Caudate nucleus (tissue), 63 donors: ENCODE measurements at places on chromosomes 7 and 10.

DNA sequence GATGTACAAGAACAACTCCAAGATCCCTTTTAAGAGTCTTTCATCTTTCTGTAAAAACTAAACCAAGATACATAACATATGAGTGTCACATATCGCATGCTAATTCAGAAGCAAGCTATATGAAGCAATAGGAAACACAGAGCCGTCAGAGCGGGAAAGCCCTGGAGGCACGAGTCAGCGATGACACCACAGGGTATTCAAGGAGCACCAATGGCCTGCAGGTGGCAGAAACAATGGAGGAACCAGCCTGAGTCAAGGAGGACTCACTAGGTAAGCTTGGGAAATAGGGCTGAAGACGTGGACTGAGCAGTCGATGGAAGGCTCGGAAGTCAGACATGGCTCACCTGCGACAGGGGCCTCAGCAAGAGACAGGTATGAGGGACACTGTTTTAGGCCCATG lies 214.4 kb downstream of the FAM107B start:
- no peak for DNase-seq

GRCh38 chr10:116329153-116329552 lies 4.9 kb downstream of the CCDC172 start:
- DNase-seq, result no peak

DNA sequence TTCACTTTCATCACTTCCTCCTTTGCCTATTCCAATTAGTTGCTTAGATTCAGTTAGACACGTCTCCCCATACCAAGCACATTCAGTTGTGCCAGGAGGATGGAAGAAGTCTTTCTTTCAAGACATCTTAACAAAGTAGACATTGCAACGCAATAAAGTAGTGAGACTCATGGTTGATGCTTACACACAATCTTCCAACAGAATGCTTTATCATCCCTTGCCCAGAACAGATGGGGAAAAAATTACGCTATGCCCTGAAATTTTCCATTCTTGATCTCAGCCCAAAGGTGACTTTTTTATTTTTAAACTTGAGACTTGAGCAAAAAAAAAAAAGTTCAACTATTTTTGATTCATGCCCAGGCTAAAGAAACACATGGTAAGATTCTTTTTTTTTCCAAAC lies 74.9 kb downstream of the KCNMA1 start:
- no peak for DNase-seq

DNA sequence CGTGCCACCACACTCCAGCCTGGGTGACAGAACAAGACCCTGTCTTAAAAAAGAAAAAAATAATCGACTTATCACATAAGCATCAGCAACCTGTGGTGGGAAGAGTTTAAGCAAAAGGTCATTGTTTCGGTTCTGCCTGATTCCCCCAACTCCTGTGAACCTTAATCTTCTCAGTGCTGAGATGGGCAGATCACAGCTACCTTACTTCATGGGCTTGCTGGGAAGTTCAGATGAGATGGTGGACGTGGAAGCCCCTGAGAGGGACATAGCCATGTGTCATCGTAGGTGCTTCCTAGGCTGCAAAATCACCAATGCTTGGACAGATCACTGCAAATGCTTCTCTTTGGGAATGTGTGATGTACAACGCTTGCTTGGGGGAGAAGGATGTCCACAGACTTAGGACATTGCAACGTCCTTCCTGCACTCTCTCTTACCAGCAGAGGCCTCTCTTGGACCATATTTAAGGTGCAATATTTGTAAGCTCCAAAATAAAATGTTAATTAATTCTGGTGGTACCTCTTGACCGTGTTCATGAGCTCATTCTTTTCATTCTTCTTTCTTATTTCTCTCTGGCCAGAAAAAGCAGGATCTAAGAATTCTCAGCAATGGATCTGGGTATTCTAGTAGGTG lies 8.6 kb downstream of the GJD4 start:
- no peak for DNase-seq

- DNase-seq, result no peak
Measured at GRCh38 chr7:152723364-152723763, 36.2 kb upstream of the ACTR3B start.

DNA sequence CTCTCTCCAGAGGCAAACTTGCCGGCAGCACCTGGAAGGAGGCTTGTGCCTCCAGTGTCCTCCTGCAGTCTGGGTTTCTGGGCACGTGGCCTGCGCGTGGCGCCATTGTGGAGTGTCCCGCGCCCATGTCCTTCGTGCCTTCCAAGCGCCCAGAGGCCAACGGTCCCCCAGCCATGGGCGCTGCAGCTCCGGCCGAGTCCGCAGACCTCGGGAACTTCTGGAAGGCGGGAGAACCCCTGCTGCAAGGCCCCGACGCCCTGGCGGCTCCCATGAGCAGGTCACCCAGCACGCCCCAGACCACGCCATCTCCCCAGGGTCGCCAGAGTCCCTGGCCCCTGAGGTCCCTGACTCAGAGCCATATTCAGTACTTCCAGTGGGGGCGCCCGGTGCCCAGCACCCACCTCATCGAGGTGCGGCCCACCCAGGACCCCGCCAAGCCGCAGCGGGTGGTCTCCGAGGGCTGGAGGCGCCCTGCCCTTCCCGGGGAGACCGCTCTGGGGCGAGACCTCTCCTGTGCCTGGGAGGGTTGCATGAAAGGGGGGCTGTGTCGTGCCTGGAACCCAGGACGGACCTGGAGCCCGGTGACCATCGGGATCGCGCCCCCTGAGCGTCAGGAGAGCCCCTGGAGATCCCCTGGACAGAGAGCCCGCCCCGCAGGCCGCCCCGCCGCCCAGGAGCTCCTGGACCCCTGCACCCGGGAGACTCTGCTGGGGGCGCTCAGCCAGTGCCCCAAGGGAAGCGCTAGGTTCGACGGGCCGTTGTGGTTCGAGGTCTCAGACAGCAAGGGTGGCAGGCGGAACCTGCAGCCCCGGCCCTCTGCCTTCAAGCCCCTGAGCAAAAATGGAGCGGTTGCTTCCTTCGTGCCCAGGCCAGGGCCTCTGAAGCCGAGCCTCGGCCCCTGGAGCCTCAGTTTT lies at the start of gene POM121L12:
TSS of gene POM121L12 (plus strand) at position 135 of the 914 bp plus-strand sequence. CDS start at position 174, 39 bp downstream.
- DNase-seq, result no peak

DNA sequence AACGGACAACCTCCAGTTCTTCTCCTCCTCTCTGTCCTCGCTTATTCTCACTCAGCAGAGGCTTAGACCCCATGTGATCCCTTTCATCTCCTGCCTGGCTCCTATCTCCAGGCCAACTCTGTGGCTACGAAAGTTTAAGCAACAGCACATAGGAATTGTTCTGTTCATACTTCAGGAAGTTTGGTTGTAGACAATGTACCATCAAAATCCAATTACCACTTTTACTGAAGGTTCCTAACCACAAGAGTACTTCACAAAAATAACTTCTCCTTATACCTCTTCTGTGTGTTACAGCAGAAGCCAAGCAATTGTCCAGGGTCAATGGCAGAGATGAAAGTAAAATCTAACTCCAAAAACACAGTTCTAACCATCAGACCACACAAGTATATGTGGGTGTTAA lies 80.0 kb downstream of the SLC25A13 start:
- no peak for DNase-seq

DNA sequence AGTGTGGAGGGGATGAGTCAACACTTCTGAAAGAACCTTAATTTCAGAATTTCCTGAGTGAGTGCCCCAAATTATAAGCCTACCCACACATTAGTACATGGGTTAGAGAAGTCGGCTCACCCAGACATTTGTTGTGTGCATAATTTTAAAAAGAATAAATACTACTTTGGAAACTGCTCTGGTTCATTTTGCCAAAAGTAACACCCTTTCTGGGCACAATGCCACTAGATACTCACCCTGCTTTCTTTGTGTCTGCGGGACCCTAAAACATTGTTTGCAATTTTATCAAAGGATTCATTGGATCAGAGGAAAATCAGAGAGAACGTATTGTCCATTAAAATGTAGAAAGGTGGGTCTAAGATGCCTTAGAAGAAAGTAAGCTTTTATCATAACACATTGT lies 245.5 kb upstream of the NRP1 start:
- no peak for DNase-seq

- DNase-seq, result no peak
Measured at GRCh38 chr10:34444223-34445183, 370.6 kb downstream of the PARD3 start.

- no peak for DNase-seq
Measured at GRCh38 chr10:80104066-80104926, 25.8 kb downstream of the TMEM254 start.

DNA sequence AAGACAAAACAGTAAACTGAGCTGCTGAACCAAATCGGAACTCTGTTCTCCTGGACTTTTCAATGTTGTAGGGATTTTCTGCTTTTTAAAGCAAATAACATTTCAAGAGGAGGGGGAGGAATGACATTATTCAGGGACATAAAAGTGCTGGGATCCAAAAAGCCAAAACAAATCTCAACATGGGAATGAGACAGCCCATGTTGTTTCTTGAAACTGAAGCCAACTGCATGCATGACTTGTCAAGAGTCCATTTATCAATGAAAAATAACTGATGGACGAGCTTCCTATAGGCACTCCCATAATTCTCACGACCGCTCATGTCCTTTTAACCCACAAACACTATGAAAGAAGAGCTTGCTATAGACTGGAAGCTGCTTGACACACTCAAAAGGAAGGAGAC lies 27.8 kb downstream of the FAM53B start:
- DNase-seq, result no peak

- DNase-seq, result no peak
Measured at GRCh38 chr10:44193567-44194220, 191.2 kb downstream of the CXCL12 start.

DNA sequence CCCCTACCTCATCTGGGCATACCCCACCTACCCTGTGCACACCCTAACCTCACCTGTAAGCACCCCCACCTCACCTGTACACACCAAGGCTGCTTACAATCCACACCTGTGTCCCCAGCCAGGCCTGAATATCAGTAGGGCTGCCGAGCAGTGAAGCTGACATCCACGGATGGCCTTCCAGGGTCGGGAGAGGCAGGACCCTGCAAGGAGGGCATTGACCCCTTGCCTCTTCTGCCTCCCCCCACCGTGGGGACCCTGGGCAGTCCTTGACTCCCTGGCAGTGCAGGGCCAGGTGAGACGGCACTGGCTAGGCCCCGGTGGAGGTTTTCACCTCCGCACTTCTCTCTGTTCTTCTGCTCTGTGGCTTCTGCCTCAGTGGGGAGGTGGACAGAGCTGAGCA lies 37.6 kb upstream of the ELFN1 start:
- no peak for DNase-seq
